ENCODE measurements at places on chromosomes 3 and 15.

- DNase-seq: no peak
These were observed 57.0 kb upstream of the FRMD4B start for GRCh38 chr3:69442771-69443311.

GRCh38 chr15:42314818-42315217 is 41.6 kb upstream of the TMEM87A start:
- DNase-seq: no peak

- DNase-seq: no peak
These were observed 89.5 kb downstream of the ZMAT3 start for GRCh38 chr3:178982137-178982536.

GRCh38 chr15:60061758-60062157 is 57.6 kb downstream of the FOXB1 start:
- DNase-seq: no peak

- DNase-seq: no peak
These were observed 89.7 kb downstream of the CRTC3 start for GRCh38 chr15:90619468-90619867.

DNA sequence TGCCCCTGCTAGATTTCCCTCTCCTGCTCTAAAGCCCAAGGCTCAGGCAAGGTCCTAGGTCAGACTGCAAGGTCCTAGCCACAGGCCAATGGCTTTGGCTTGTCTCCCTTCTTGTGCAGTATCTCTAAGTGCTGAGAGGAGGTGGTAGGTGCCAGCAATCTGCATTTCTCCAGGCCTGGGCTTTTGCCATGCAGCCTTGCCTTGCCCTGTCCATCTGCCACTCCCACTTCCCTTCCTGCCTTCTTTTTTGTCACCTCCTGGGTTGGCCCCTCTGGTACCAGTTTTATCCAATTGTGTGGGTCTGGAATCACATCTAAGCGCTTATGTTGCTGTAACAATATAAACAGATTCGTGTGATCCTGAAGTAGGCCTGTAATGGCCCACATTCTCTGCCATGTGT is 109.9 kb downstream of the MYRIP start:
- DNase-seq: no peak

GRCh38 chr15:87817553-87817952 is 439.0 kb downstream of the NTRK3 start:
- DNase-seq: no peak

GRCh38 chr15:45121706-45122417 is 7.7 kb downstream of the DUOXA2 start:
- DNase-seq: no peak

DNA sequence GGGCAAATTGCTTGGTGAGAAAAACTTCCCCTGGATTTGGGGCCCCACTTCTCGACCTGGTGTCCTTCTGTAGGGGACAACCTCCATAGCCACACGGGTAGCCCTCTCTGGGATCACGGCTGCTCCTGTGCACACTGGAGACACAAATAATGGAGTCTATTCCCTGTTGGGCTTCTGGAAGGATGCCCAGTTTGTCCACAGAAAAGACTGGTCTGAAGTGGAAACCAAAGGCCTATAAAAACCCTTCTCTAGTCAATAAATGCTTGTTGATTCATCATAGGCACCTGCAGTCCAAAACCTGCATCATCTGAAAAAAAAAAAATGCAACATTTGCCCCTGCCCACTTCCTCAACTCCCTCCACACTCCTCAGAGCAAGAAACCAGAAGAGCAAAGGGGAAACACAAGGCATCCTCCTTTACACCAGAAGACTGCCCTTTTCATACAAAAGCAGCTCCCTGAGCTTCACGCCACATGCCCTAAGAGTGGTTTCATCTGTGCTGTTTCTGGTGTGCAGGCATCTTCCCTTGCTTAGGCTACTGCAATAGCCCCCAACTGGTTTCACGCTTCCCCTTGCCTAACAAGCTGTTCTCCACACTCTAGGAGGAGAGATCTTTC is 36.3 kb downstream of the SRGAP3 start:
- no peak for DNase-seq

DNA sequence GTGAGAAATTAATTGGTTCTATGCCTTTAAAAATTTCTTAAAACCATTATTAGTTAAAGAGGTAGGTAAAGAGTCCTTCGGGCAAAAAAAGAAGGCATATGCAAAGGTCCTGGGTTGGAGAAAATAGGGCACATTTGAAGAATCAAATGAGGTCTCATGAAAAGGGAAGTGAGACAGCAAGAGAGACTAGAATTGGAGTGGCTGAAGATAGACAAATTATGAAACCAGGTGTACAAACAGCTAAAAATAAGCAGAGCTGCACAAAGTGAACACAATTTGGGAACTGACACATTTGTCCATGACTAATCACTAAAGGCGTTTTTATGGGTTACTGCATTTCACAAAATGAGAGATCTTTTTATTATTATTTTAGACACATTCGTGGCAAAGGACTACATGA is 581.2 kb downstream of the PYDC2 start:
- DNase-seq: no peak

- no peak for DNase-seq
These were observed 126.5 kb downstream of the STT3B start for GRCh38 chr3:31659246-31659645.

DNA sequence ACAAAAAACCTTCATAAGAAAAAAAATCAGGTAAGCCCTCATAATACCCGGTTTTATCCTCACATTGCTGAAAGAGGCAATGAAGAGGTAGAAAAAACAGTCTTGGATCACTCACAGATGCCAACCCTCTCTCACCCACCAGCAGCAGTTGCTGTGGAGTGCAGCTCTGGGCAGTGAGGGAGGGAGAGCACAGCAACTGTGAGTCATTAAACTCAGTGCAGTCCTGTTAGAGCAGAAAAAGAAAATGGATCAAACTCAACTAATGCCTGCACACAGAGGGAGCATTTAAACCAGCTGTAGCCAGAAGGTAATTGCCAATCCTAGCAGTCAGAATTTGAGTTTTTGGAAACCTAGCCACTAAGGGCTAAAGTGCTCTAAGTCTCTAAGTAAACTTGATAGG is 1050.6 kb upstream of the ALCAM start:
- no peak for DNase-seq

Measured in amygdala (tissue), 56 donors.